ENCODE measurements at places on chromosomes 1 and 21.

DNA sequence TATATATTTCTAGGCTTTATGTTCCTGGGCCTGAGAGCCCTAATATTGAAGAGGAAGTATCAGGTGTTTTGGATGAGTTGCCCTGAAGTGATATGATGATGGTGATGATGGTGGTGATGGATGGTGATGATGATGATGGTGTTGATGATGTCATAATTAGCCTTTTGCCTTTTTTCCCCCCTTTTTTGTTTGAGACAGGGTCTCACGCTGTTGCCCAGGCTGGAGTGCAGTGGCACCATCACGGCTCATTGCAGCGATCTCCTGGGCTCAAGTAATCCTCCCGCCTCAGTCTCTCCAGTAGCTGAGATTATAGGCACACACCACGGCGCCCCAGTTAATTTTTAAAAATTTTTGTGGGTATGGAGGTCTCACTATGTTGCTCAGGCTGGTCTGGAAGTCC lies 76.5 kb downstream of the CNST start:
- DNase-seq: no peak

GRCh38 chr1:176066709-176067108 lies 140.4 kb downstream of the COP1 start:
- no peak for DNase-seq

- DNase-seq: no peak
Observed at GRCh38 chr1:32454726-32455125, 10.1 kb upstream of the ZBTB8B start.

DNA sequence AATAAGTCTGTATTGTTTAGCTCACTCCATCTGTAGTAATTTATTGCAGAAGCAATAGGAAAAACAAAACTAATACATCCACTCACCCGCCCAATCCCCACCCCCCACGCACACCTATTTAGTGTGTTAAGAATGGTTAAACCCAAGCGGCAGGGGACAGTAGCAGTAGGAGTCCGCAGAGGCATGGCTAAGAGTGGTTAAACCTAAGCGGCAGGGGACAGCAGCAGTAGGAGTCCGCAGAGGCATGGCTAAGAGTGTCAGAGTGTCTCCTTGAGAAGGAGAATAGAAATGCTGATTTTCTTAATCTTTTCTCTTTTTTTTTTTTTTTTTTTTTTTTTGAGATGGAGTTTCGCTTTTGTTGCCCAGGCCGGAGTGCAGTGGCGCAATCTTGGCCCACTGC lies 34.8 kb upstream of the TMPRSS2 start:
- no peak for DNase-seq

- DNase-seq: no peak
Observed at GRCh38 chr1:167638064-167638463, 8.0 kb downstream of the RCSD1 start.

DNA sequence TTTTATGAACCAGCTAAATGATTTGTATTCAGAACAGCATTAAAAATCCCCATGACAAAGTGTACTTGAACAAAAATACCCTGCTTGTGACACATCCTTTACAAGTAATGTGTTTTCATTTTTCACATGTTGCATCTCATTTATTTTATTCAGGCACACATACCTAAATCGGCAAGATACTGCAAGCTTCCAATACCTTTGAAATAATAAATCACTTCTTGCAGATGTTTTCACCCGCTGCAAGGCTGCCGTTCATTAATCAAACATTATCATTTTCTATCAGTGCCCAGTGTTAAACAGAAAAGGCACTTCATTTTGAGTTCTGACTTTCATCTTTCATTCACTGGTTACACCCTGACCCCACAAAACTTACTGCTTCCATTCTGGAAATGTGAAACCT lies 269.6 kb downstream of the DPYD start:
- DNase-seq: no peak

DNA sequence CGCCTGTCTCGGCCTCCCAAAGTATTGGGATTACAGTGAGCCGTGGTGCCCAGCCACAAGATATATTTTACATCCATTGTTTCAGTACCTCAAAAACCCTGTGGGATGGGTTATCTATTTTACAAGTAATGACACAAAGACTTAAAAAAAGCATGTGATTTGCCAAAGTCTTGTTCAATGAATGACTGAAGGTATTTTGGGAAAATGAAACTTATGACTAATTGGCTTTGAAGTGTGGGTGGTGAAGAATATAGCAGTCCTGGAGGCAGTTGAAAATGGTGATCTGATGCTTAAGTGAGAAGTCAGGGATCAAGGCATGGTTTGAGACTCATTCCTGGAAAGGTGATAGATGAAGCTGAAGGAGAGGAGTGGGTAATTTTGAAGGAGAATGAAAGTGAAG lies 3.0 kb downstream of the SWT1 start:
- DNase-seq: no peak

DNA sequence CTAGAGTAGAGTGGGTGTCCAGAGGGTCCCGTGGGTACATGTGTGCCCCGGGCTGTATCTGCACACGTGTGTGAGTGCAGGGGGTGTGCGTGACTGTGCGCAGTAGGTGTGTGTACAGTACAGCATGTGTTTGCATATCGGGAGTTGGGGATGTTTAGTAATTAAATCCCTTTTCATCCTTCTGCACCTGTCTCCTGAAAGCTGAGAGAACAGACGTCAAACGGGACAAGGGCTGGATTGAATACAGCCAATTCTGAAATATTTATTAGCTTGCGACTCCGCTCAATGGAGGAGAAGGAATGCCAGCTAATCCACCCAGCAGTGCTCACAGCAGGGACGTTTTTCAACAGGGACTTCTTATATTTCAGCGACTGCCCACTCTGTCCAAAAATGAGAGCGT lies 44.7 kb upstream of the CASZ1 start:
- no peak for DNase-seq

GRCh38 chr1:185512442-185512841 lies 195.4 kb upstream of the IVNS1ABP start:
- no peak for DNase-seq
